ENCODE measurements at places on chromosomes 6 and 20. TPM values are rescaled to one million over a fixed set of nuclear protein-coding genes. Genes with fewer than 3 reads are reported as not detected.

The IMPG1 gene
- not detected for total RNA-seq

The GHRH gene
- not detected for total RNA-seq

The TBXT gene
- total RNA-seq = not detected

The RCAN2 gene
- 2.8 TPM for total RNA-seq

The BTBD9 gene
- 16.1 TPM for total RNA-seq

The PHACTR3 gene
- not detected for total RNA-seq

The HEY2 gene
- total RNA-seq = not detected

The HTR1E gene
- not detected for total RNA-seq

The CST5 gene
- not detected for total RNA-seq

The PRICKLE4 gene
- not detected for total RNA-seq

The IRAK1BP1 gene
- 2.1 TPM for total RNA-seq

The APOBEC2 gene
- not detected for total RNA-seq

The SPDEF gene
- not detected for total RNA-seq

The TUBB1 gene
- total RNA-seq = not detected

The CDSN gene
- not detected for total RNA-seq

The SLC2A10 gene
- total RNA-seq = not detected

The NOX3 gene
- total RNA-seq = not detected

The RSPO3 gene
- not detected for total RNA-seq

The SMOC2 gene
- not detected for total RNA-seq

The EPHA7 gene
- not detected for total RNA-seq

The CCN5 gene
- total RNA-seq = not detected

The CYP39A1 gene
- total RNA-seq = not detected

The RSPH9 gene
- not detected for total RNA-seq

The ANKRD6 gene
- 4.2 TPM for total RNA-seq

The GSTA4 gene
- 13.0 TPM for total RNA-seq

The TSBP1 gene
- total RNA-seq = not detected

The CTAGE9 gene
- not detected for total RNA-seq

The SMIM26 gene
- 64.7 TPM for total RNA-seq

The GPX5 gene
- not detected for total RNA-seq

The SCUBE3 gene
- total RNA-seq = not detected

The CDH4 gene
- 0.20 TPM for total RNA-seq

The MLIP gene
- total RNA-seq = not detected

The OXT gene
- total RNA-seq = not detected

The FUCA2 gene
- 23.1 TPM for total RNA-seq

The ZNF165 gene
- 0.40 TPM for total RNA-seq

The MTFR2 gene
- total RNA-seq = 20.4 TPM

The GMPR gene
- 4.0 TPM for total RNA-seq

The NEURL2 gene
- 1.0 TPM for total RNA-seq

The OVOL2 gene
- 0.25 TPM for total RNA-seq

All from activated CD4-positive, alpha-beta memory T cell treated with anti-CD3 and anti-CD28 coated beads, Interleukin-2, amount 10 ng/mL, durations not matched to agents 7 days and 5 days (primary cell).